ENCODE measurements at places on chromosomes 12 and 14. TPM values are rescaled to one million over a fixed set of nuclear protein-coding genes. Genes with fewer than 3 reads are reported as not detected.

DNA sequence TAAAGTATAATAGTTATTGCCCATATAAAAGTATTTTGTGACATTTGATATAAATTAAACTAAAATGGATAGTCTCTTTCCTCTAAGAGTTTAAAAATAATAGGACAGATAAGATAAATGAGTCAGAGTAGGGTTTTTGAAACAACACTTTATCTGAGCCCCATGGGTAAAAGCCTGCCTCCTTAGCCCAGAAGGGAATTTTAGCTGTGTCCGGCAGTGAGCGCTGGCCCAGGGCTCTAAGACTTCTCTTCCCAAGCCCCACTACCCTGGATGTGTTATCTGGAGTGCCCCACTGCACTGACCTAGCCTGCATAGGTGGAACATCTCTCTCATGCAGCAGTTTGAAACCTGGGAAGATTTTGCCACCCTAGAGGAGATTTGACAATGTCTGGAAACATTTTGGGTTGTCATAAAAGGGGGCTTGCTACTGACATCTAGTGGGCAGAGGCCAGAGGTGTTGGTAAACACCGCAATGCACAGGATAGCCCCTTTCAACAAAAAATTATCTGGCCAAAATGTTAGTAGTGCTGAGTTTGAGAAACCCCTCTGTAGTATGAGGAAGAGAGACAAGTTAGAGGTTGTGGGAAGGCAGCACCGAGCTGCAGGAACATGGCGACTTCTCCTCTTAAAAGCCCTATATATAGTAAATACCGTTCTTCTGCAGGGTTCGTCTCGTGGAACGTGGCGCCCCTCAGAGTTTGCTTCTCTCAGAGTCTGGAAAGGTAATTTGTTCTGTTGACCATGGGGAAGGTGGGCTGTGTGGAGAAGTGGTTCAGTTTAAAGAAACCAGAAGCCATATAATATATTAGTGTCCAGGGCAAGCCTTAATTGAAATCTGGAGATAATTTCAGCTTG is 29.3 kb upstream of the ATF1 start:
- H3K27ac ChIP-seq: no peak overlapping the region
- no peaks in the 10 kb centered on the region for H3K27me3 ChIP-seq
- no peak overlapping the region for H3K4me3 ChIP-seq
- DNase-seq: no peak

DNA sequence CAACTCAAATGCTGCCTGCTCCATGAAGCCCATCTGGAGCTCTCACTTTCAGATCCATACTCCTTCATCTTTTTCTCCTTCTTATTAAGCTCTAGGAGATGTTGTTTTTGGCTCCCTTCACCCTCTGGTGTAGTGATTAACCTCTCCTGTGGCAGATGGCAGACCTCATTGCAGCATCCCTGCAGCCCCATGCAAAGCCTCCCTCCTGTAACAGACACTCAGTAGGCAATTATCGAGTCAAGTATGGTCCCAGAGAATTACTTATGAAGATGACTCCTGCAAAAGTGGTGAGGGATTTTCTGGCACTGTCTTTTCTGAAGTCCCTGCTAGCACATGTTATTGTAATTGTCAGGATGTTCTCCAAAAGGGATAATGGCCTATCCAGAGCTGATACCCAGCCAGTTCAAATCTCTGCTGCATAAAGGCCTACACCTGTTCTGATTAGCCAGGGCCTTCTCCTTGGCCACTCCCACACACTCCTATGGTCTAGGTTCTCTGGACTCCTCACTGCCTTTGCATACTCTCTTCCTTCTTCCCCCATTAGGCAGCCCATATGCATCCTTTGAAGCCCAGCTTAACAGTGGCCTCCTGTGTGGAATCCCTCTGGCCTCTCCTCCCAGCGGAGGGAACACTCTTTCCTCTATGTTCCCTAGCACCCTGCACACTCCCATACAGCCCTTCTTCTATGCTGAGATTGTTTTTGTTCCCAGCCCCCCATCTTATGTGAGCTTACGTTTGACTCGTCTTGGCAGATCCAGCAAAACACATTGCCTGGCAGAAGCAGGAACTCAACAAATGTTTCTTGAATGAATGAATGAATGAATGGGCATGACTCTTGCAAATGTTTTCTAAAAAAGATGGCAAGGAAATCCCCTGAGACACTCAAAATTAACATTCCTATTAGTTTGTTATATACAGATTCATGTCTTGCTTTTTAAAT is 43.9 kb upstream of the MDM1 start:
- DNase-seq: no peak
- no peaks in the 10 kb centered on the region for H3K27me3 ChIP-seq
- H3K36me3 ChIP-seq: no peaks in the 10 kb centered on the region
- no peak overlapping the region for H3K27ac ChIP-seq
- no peak overlapping the region for H3K4me3 ChIP-seq

DNA sequence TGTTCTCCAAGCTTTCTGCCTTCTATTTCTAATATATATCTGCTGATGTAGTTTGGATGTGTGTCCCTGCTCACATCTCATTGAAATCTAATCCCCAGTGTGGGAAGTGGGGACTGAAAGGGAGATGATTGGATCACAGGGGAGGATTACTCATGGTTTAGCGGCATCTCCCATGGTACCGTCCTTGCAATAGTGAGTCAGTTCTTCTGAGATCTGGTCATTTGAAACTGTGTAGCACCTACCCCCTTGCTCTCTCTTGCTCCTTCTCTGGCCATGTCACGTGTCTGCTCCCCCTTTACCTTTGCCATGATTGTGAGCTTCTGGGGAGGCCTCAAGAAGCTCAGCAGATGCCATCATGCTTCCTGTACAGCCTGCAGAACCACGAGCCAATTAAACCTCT is 26.2 kb upstream of the ALX1 start:
- no peaks in the 10 kb centered on the region for H3K36me3 ChIP-seq
- no peaks in the 10 kb centered on the region for H3K27me3 ChIP-seq
- H3K27ac ChIP-seq: no peak overlapping the region
- no peak overlapping the region for H3K4me3 ChIP-seq
- DNase-seq: no peak
- no peaks in the 10 kb centered on the region for H3K4me1 ChIP-seq

DNA sequence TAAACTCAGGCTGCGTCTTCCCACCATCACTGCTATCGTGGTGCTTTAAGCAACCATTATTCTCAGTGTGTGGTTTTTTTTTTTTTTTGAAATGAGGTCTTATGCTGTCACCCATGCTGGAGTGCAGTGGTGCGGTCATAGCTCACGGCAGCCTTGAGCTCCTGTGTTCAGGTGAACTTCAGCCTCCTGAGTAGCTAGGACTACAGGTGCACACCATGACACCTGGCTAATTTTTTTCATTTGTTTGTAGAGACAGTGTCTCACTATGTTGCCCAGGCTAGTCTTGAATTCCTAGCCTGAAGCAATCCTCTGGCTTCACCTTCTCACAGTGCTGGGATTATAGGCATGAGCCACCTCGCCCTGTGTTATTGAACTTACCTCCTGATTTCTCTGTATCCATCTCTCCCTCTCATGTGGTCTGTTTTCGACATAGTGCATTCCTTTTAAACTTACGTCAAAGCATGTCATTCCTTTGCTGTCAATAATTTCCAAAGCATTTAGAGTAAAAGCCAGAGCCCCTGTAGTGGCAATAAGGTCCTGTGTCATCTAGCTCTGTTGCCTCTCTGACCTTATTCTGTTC is 255.5 kb downstream of the SNAPC1 start:
- no peaks in the 10 kb centered on the region for H3K27me3 ChIP-seq
- no peak overlapping the region for H3K27ac ChIP-seq
- H3K36me3 ChIP-seq: no peaks in the 10 kb centered on the region
- H3K4me3 ChIP-seq: no peak overlapping the region
- H3K4me1 ChIP-seq: no peaks in the 10 kb centered on the region
- no peak for DNase-seq

- H3K36me3 ChIP-seq: no peaks in the 10 kb centered on the region
- DNase-seq: no peak
- peaks cover 2% of the 10 kb centered on the region for H3K27me3 ChIP-seq
- H3K27ac ChIP-seq: no peak overlapping the region
- no peak overlapping the region for H3K4me3 ChIP-seq
Observed at GRCh38 chr12:67154901-67155300, 114.3 kb upstream of the CAND1 start.

- no peak overlapping the region for H3K27ac ChIP-seq
- H3K4me3 ChIP-seq: no peak overlapping the region
- DNase-seq: no peak
- H3K36me3 ChIP-seq: peaks cover 13% of the 10 kb centered on the region
- H3K27me3 ChIP-seq: no peaks in the 10 kb centered on the region
- no peaks in the 10 kb centered on the region for H3K4me1 ChIP-seq
Observed at GRCh38 chr14:59262717-59263454, 74.4 kb downstream of the DAAM1 start.

DNA sequence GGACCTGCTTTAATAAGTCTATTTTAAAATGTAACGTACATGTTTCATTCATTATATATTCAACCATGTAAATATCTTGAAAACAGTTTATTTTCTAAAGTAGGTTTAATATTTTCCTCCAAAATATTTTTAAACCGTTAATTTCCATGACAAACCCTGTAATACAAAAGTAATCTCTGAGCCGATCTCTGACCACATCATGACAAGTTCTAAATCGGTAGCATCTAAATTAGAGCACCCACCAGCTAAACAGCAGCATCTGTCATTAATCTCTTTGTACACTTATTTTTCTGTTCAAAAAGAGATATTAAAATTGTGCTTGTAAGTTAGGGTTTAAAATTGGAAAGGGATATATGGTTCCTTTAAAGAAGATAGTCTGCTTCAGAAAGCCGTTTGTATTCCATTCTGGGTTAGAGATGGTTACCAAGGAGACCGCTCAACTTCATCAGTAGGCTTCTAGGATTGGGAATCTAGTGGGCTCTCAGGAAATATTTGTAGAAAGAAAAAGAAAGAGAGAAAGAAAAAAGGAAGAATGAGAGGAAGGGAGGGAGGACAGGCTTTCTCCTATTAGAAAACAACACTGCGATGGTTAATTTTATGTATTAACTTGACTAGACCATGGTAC is 232.5 kb upstream of the FOXN3 start:
- H3K4me3 ChIP-seq: no peak overlapping the region
- H3K27me3 ChIP-seq: no peaks in the 10 kb centered on the region
- no peak for DNase-seq
- no peaks in the 10 kb centered on the region for H3K36me3 ChIP-seq
- no peaks in the 10 kb centered on the region for H3K4me1 ChIP-seq
- no peak overlapping the region for H3K27ac ChIP-seq

DNA sequence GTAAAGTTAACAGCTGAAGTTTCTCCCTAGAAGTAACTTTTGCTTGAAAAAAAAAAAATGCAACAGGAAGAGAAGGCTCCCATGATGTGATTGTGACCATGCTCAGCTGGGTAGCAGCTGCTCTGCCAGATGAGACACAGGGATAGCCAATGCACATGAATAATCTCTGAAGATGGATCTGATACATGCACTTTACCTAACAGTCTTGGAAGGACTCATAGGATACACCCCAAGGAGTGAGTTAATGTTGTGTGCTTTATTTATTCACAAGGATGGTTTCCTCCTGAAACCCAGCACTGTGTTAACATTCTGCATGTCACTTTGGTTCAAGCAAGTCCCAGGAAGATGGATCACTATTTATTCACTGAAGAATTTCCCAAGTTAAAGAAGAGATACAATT is 46.5 kb downstream of the NDUFA12 start:
- no peak for DNase-seq
- H3K36me3 ChIP-seq: no peaks in the 10 kb centered on the region
- no peak overlapping the region for H3K4me3 ChIP-seq
- H3K27me3 ChIP-seq: no peaks in the 10 kb centered on the region
- H3K4me1 ChIP-seq: no peaks in the 10 kb centered on the region

DNA sequence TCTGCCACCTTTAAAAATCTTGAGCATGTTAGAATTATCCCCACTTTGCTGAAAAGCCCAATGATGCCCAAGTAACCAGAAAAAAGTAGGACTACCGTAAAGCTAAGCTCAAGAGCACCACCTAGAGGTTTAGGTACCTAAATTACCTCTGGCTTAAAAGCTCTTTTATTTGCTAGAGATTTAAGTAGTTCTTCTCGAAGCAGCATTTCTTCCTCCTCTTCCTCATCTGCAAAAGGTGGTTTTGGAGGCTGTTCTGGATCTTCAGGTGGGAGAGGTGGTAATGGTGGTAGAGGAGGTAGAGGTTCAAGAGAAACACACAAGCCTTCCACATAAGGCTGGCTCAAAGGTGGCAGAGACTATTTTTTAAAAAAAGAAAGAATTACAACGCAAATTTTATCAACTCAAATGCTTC is 26.9 kb downstream of the ZFC3H1 start:
- H3K4me3 ChIP-seq: no peak overlapping the region
- no peaks in the 10 kb centered on the region for H3K4me1 ChIP-seq
- no peak overlapping the region for H3K27ac ChIP-seq
- no peaks in the 10 kb centered on the region for H3K27me3 ChIP-seq

GRCh38 chr14:31200702-31200990 is 6.9 kb downstream of the HECTD1 start:
- no peak for DNase-seq
- H3K27me3 ChIP-seq: no peaks in the 10 kb centered on the region
- no peak overlapping the region for H3K4me3 ChIP-seq
- H3K4me1 ChIP-seq: peaks cover 10% of the 10 kb centered on the region
- no peak overlapping the region for H3K27ac ChIP-seq

DNA sequence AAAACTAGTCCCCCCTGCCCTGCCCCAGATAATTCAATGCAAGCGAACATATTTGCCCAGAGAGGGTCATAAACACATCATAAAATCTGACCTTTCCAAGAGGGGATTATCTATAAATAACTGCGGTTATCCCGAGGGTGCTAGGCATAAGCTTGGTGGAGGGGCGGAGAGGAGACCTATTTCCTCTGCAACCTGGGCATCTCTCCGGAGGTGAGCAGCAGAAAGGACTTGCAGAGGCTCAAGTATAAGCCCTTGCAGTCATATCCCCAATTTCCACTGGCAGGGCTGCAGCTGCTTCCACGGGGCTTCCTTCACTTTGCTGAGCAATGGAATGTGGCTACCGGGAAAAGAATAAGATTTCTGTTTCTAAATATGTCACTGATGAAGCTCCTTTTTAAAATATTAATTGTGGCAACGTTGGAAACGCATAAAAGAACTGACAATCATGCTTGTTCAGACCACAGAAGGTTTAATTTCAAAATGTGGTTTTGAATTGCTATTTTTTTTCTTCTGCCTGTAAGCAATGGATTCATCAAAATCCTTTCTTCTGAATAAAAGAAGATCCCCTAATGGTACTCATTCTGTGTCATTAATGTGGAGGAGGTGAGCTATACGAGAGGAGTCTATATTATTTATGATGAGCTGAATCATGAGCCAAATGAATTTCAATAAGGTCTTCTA is 268.9 kb upstream of the ATP2B1 start:
- DNase-seq: no peak
- H3K36me3 ChIP-seq: no peaks in the 10 kb centered on the region
- no peak overlapping the region for H3K27ac ChIP-seq

Gene SLC25A21
- not detected for total RNA-seq

Gene PAH
- not detected for total RNA-seq

Gene C14orf180
- total RNA-seq: not detected

Gene PIWIL1
- not detected for total RNA-seq
